ENCODE measurements at places on chromosomes 5 and 9. TPM values are rescaled to one million over a fixed set of nuclear protein-coding genes. Genes with fewer than 3 reads are reported as not detected.

- no peak for DNase-seq
Measured at GRCh38 chr9:108911820-108912219, 22.1 kb downstream of the ELP1 start.

- DNase-seq, result no peak
Measured at GRCh38 chr5:66633754-66634153, 37.6 kb downstream of the MAST4 start.

GRCh38 chr5:89097103-89097502, 214.1 kb upstream of the MEF2C start:
- no peak for DNase-seq

GRCh38 chr5:126368239-126368812, 54.9 kb upstream of the GRAMD2B start:
- no peak for DNase-seq

WWC1 gene
- polyA plus RNA-seq, result 83.0 TPM

PTGER4 gene
- 14.3 TPM for polyA plus RNA-seq

- no peak for DNase-seq
Measured at GRCh38 chr9:114403153-114403756, 15.5 kb upstream of the AKNA start.

DNA sequence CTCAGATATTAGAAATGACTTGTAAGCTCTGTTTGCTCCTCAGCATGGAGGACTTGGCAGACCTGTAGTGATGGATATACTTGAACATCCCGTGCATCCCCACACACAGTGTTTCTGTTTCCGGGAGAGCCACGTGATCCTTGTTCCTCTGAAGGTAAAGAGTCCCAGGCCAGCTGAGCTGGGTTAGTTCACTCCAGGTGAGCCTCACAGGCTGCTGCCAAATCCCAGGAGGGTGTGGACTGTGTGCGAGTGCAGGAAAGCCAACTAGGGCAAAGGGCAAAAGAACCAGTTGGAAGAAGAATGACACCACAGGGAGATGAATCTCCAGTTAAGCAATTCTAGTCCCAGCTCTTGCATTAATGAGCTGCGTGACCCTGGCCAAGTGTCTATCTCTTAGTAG, 10.4 kb upstream of the TOMM5 start:
- DNase-seq, result no peak

- no peak for DNase-seq
Measured at GRCh38 chr9:72856972-72857623, 95.8 kb downstream of the ALDH1A1 start.

DNA sequence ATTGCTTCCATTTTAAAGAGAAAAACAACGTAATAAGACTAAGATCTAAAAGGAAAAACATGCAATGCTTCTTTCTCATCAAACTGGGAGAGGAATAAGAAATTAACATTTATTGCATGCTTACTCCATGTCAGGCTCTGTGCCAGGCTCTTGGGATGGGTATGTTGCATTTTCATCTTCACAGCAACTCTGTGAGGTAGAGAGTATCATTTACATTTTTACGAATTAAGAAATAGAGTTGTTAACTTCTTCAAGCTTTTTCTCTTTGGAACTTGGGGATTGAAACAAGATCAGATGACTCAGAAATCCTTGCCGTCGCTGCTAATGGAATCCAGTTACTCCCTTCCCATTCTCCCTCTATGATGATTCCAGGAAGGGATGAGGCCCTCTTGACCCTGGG, 39.5 kb downstream of the PDE8B start:
- DNase-seq, result no peak

BRINP1 gene
- polyA plus RNA-seq, result 7.0 TPM

OR1Q1 gene
- not detected for polyA plus RNA-seq

- DNase-seq, result no peak
Measured at GRCh38 chr9:124623966-124624734, 117.0 kb upstream of the NR5A1 start.

DNA sequence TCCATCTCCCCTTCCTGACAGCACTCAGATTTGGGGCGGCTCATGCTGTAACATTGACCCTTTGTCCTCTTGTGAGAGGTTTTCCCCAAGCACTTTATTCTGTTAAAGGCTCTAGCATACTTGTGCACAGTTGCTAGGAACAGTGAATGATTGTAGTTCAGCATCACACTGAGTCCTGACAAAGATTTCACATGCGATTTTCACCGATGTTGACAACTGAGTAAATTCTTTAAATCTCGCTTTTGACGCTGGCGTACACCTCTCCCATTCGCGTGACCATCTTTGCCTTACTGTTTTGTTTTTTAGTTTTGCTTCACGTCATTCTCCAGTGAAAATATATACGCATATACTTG, 780 bp downstream of the CDC37L1 start:
- no peak for DNase-seq

GDF9 gene
- 2.0 TPM for polyA plus RNA-seq

DNA sequence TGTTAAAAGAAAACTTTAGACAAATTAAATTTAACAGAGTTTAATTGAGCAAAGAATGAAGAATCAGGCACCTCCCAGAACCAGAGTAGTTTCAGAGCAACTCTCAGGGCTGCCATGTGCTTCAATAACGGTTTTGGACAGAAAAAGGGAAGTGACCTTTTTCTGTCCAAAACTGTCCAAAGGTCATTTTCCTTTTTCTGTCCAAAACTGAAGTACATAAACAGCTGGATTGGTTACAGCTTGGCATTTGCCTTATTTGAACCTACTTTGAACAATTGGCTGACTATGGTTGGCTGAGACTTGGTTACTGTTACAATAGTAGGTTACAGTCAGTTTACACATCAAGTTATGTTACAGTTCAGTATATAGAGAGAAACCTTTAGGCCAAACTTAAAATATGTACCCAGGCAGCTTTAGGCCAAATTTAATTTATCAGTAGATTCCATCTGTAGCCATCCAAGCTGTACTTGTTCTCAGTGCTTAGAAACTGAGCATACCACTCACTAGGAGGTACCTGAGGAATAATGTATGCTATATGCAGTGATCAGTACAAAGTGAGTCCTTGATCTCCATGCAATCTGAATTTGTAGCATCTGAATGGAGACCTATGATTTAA, 44.0 kb downstream of the C9orf85 start:
- no peak for DNase-seq

SLU7 gene
- 82.8 TPM for polyA plus RNA-seq

GRM6 gene
- polyA plus RNA-seq, result 0.54 TPM

GRCh38 chr9:4796988-4797853, 4.5 kb downstream of the RCL1 start:
- no peak for DNase-seq

DNA sequence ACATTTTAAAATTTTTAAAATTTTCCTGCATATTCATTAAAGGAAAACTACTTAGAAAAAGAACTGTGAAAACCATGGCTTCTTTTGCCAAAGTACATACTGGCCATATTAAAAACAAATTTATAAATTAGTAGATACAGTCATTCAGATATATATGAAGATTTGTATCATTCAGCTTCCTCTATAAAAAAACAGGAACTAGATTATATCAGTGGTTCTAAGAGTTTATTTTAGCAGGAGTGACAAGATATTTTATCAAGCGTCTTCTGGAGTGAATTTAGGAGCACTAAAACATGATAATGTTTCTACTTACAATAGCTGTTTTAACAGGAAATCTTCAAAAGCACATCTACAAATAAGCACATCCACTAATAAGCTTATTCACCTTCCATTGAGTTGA, 171.4 kb downstream of the RAPGEF6 start:
- DNase-seq, result no peak

- DNase-seq, result no peak
Measured at GRCh38 chr5:138276402-138277054, 2.1 kb upstream of the GFRA3 start.

SLC22A4 gene
- polyA plus RNA-seq, result 5.8 TPM
